ENCODE measurements at places on chromosomes 12 and 14.

DNA sequence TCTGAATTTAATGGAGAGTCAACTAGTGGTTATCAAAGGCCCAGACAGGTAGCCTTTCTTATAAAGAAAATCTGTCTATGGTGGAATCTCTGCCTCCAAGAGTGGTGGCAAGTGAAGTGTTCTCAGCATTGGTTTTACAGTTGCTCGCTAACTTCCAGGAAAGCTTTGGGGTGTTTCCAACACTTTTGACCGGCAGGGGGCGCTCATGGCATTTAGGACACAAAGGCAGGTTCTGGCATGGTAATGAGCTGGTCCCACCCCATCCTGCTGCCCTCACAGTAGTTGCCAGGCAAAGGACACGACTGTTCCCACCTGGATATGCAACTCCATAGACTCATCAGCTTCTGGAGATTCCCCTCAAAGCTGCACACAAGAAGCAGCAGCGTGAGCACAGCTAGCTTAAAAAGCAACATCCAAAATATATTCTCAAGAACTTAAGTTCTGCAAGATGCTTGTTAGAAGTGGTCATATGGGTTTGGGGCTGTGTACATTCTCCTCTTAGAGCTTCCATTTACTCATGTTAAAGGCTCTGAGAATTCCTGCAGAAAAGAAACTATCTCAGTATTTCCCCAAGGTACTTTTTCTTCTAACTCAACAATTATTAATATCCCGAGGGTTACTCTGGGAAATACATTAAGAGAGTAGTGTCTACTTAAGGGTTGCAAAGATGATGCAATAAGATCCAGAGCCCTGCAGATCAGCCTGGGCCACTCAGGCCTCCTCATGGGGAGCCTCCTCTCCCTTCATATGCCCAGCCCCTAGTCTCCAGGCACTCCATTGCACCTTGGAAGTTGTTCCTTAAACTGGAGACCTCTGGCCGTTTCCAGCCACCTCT, 14.8 kb downstream of the PROX2 start:
- peak; percentile 92 for DNase-seq

GRCh38 chr12:27534060-27534764, 10.2 kb downstream of the PPFIBP1 start:
- DNase-seq, result no peak

GRCh38 chr14:96582995-96583394, 80.8 kb downstream of the PAPOLA start:
- DNase-seq, result no peak

DNA sequence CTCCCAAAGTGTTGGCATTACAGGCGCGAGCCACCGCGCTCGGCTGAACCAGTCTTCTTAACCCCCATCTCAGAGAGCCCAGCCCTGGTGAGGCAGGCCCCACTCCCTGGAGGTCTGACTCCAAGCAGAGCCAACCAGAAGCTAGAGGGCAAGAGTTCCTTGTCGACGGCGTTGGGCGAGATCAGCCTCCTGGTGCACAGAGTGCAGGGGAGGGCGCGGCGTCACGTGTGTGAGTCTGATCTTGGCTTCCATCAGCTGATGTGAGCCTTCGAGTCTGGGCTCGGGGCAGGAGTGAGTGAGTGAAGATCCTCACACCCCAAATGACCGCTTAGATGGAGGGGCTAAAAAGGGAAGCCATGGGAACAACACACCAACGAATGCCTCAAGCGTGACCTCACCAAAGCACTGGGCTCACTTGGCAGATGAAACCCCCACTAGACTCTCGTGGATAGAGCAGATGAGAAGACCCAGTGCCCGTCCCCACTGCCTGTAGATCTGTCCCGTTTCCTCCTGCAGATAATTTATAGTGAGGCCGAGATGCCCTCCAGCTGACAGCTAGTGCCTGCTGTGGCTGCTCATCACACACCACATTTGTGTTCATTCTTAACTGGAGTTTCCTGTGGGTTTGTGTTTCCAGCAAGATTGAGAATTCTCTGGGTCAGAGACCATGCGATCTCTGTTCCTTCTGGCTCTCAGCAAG, 28.6 kb upstream of the ADGRD1 start:
- DNase-seq, result no peak

- DNase-seq, result no peak
Observed at GRCh38 chr14:80316441-80316840, 105.1 kb upstream of the DIO2 start.

GRCh38 chr14:94450722-94451090, 1.9 kb downstream of the SERPINA11 start:
- no peak for DNase-seq

DNA sequence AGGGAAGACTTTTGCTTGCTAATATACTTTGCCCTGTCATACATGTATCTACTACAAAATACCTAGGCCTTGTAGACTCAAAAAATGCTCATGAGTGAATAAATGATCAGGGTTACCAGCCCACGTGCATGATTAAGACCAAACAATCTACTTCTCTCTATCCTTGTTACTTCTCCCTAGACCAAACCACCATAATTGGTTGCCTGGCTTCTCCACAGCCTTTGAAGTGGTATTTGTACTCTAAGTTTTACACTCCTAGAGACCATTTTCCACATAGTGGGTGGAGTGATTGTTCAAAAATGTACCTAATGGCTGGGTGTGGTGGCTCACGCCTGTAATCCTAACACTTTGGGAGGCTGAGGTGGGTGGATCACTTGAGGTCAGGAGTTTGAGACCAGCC, 14.1 kb upstream of the RPS6KL1 start:
- no peak for DNase-seq

DNA sequence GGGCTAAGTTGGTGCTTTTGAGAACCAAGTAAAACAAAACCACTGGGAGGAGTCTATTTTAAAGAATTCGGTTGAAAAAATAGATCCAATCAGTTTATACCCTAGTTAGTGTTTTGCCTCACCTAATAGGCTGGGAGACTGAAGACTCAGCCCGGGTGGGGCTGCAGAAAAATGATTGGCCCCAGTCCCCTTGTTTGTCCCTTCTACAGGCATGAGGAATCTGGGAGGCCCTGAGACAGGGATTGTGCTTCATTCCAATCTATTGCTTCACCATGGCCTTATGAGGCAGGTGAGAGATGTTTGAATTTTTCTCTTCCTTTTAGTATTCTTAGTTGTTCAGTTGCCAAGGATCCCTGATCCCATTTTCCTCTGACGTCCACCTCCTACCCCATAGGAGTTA, 1.8 kb upstream of the RAB5B start:
- DNase-seq, result no peak

GRCh38 chr12:103838254-103838914, 2.6 kb downstream of the NT5DC3 start:
- no peak for DNase-seq

- DNase-seq, result peak; percentile 68
Observed at GRCh38 chr14:103427485-103428443, 42.5 kb downstream of the MARK3 start.

DNA sequence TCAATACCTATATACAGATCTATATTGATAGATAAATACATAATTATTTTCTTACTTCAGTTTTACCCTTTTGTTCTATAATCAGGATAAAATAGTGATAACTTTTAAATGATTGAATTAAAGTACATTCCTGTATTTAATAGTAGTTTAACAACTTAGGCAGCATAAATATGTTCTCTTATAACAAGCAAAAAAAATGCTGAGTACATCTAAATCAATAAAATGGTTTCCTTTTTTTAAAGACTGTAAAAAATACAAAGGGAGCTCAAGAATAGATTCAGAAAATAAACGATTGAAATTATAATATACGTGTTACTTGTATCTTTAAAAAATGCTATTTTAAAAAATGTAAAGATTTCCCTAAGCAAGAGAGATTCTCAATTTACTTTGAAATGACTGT, 393.7 kb upstream of the TMEM132C start:
- DNase-seq, result no peak

- no peak for DNase-seq
Observed at GRCh38 chr12:37565112-37565511, 751.5 kb upstream of the ALG10B start.

DNA sequence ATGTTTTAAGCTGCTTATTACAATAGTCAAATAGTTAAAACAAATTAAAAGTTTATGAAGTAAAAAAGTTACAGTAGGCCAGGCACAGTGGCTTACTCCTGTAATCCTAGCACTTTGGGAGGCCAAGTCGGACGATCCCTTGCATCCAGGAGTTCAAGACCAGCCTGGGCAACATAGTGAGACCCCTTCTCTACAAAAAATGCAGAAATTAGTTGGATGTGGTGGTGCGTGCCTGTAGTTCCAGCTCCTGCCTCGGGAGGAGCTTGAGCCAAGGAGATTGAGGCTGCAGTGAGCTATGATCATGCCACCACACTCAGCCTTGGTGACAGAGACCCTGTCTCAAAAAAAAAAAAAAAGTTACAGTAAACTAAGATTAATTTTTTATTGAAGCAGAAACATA, 142.6 kb downstream of the MIPOL1 start:
- DNase-seq, result no peak

- DNase-seq, result no peak
Observed at GRCh38 chr14:20603813-20604690, 12.9 kb upstream of the RNASE12 start.

GRCh38 chr14:23877111-23877510, 76.5 kb upstream of the DHRS4 start:
- no peak for DNase-seq

GRCh38 chr14:75570797-75571196, 7.6 kb upstream of the FLVCR2 start:
- DNase-seq, result no peak

DNA sequence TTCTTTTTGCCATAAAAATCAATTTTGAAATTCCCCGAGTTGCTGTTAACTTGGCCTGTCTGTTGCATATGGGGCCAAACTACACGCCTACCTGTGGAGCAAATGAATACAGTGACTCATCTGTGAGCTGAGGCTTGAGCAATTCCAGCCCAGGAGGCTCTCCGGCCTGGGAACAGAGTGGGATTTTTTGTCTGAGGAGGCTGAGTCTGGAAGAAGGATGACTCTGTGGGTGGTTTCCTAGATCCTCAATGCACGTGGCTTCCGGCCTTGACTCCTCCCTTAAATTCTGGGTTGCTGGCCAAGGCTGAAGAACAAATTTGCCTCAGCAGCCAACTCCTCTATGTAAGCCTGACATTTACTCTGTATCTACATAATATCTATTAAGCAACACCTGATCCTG, 124.1 kb downstream of the SSPN start:
- no peak for DNase-seq

- no peak for DNase-seq
Observed at GRCh38 chr12:77973579-77973978, 142.9 kb downstream of the NAV3 start.

DNA sequence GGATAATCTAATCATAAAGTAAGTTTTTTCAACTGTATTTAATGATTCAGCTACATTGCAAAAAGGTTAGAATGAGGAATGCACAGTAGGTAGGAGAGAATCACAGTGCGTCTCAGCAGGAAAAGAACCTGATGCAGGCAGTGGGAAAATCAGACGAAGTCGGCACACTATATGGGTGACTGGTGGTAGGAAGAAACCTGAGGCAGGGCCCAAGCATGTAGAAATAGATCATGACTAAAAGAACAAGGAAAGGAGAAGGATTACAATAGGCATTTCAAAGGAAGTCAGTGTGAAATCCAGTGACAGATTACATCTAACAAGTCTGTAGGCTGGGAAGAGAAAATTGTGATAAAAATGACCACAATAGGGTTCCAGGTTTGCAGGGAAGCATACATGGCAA, 267.0 kb downstream of the MED13L start:
- no peak for DNase-seq

DNA sequence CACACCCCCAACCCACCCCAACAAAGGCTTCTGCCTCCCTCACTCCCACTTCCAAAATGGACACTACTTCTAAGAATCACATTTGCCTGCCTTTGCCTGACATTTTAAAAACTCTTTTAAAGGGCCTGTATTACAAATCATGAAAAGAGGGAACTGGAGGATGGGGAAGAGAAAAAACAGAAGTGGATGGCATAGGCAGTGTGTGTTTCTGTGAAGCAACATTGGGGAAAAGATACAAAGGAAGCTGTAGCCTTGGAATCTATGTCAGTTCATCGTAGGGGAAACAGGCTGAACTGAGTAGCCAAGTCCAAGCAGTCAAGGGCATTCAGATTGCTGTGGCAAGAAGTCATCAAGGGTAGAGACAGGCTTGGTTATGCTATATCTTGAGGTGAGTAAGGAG, 273.9 kb downstream of the BTG1 start:
- no peak for DNase-seq

- DNase-seq, result no peak
Observed at GRCh38 chr12:27987331-27987730, 14.8 kb upstream of the PTHLH start.
